ELR (cell line): ENCODE measurements at places on chromosomes 16 and 17.

GRCh38 chr17:79970576-79971068 lies 65.0 kb downstream of the TBC1D16 start:
- DNase-seq = peak; percentile 40

DNA sequence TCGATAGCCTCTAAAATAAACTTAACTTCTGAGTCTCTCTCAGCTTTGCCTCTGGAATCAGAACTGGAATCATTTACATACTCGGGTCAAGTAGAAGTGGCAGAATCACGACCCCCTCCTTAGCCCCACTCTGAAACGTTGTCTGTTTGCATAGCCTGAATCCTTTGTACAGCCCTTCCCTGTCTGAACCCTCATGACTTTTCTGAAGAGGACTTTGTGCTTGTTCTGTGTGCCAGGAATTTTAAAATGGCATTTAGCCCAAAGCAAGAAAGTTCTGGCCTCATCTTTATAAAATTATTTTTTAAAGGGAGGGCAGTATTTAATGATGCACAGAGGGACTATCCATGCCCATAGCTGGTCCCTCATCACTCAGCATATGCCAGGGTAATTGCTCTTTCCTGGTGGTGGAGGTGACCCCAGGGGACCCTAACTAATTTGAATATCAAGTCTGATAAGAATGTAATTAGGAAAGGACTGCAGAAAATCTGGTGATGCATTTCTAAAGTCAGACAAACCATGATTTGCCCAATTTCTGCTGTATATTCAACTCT lies 342.7 kb upstream of the TNRC6C start:
- DNase-seq = no peak

DNA sequence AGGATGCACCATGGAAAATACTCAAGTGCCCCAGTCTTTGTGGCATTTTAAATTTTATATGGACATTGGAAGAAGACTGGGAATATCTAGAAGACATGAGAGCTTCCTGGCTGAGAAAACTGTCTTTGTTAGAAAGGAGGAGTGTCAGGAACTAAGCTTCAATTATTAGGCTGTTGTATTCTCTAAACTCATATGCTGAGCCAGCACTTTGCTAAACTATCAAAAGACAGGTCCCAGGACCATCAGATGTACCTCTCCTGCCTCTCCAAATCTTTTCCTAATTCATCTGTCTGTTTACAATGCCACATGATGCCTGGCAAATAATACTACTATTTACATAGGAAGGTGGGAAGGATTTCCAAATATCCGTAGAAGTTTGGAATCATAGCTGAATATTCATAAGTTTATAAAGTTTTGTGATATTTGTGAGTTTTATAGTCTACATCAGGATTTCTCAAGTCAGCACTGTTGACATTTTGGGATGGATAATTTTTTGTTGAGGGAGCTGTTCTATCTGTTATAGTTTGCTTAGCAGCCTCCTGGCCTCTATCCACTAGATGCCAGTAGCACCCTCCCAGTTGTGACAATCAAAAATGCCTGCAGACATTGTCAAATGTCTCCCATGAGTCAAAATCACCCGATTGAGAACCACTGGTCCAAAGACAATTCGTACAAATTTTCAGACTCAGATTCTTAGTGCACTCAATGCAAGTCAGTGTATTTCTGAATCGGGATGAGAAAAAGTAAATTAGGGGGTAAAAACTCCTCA lies 61.2 kb upstream of the NETO2 start:
- peak; percentile 13 for DNase-seq

DNA sequence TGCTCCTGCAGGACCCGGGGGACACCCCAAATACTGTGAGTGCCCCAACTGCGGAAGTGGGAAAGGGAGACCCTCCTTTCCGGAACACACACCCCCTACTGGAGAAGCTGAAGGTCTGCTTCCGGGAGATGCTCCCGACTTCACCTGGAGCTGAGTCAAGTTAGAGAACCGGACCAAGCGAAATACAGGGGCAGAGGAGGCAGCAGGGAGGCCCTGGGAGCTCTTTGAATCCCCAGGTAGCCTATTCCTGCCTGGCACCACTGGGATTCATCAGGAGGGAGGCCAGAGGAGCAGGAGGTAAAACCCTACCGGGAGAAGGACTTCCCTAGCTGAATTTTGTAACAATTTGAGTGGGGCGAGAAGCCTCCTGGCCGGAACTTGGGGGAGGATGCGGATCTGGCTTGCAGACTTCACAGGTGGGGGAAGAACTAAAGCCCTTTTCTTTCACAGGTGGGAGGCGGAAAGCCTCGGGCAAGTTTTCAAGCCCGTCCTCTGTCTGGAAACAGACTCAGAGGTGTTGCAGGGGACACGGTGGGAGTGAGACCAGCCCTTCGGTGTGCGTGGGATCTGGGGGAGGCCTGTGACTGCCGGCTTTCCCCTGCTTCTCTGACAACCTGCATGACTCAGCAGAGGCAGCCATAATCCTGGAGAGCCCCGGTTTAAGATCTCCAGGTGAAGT lies 22.4 kb upstream of the TEKT1 start:
- peak; percentile 8 for DNase-seq

DNA sequence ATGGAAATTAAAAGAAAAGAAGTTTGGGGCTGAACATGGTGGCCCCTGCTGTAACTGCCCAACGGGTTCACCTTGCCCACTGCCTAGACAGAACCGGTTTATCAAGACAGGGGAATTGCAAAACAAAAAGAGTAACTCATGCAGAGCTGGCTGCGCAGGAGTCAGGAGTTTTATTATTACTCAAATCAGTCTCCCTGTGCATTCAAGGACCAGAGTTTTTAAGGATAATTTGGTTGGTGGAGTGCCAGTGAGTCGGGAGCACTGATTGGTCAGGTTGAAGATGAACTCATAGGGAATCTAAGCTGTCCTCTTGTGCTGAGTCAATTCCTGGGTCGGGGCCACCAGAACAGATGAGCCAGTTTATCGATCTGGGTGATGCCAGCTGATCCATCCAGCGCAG lies 4.4 kb upstream of the SCPEP1 start:
- peak; percentile 36 for DNase-seq

DNA sequence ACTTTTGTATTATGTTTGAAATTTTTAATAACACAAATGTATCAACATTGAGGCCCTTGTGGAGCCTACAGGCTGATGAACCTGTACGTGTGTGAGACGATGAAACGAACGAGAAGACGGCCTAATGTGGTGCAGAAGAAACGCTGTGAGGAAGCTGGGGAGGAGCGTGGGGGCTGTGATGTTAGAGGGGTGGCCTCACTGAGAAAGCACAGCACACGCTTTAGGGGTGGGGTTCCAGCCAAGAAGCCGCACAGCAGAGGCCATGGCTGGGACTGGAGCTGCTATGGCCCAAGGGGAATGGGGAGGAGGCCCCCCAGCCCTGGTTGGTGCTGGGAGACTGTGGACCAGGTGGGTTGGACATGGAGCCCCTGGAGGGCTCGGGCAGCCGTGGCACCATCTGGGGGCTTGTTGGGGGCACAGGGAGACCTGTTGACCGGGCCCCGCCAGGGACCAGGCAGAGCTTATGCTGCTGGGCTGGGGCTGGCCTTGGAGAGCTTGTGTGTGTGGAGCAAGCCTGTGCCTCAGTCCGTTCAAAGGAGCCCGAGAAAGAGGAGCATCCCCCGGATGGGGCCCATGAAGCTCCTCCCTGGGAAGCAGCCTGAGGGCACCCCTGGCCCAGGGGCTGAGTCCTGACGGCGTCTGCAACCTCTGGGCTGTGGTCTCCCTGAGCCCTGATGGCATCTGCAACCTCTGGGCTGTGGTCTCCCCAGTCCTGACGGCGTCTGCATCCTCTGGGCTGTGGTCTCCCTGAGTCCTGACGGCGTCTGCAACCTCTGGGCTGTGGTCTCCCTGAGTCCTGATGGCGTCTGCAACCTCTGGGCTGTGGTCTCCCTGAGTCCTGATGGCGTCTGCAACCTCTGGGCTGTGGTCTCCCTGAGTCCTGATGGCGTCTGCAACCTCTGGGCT lies 44.7 kb downstream of the METRNL start:
- no peak for DNase-seq

- DNase-seq = no peak
Observed at GRCh38 chr17:30173649-30174048, 57.0 kb downstream of the NSRP1 start.

- DNase-seq = peak; percentile 87
Observed at GRCh38 chr17:5788266-5788900, 204.1 kb upstream of the NLRP1 start.

DNA sequence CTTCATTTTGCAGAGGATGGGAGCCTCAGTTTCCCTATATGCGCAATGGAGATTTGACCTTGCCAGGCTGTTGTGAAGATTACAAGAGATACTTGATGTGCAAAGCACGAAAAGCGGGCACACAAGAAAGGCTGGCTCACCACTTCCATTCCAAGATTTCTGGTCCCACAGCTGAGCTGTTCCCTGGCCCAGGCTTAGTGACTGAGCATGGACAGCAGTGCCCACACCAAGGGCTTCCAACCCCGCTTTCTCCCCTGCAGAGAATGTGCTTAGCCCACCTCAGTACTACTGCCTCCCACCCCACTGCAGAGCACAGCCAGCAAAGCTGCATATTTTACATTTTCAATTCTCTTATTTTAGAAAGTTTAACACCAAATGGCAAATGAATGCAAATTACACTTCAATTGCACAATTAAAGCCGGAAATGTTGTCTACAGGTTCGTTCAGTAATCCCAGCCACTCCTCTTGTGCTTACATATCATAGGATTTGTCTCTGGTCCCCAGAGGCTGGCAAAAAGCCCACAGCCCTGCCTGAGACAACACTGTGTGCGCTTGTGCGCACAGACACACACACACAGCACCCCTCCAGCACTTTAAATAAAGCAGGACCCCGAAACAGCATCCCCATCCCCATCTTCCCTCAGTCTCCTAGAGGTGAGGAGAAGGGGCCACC lies 51.8 kb downstream of the VAC14 start:
- no peak for DNase-seq

DNA sequence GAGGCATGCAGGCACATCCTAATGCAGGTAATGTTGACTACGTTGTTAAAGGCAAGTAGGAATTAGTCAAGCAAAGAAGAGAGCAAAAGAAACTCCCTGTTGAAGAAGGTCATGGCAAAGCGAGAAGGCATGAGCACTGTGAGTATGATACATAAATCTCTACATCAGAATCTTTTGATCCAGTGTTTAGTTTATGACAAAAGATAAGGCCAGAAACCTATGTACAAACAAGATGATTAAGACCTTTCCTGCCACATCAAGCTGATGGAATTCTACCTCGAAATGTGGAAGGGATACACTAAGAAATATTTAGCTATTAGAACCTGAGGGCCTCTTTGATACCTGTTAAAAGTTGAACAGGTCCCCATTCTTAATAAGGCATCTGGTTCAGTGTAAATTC lies 20.2 kb downstream of the SYCE1L start:
- DNase-seq = no peak

GRCh38 chr17:69928611-69929010 lies 146.4 kb upstream of the KCNJ16 start:
- no peak for DNase-seq

DNA sequence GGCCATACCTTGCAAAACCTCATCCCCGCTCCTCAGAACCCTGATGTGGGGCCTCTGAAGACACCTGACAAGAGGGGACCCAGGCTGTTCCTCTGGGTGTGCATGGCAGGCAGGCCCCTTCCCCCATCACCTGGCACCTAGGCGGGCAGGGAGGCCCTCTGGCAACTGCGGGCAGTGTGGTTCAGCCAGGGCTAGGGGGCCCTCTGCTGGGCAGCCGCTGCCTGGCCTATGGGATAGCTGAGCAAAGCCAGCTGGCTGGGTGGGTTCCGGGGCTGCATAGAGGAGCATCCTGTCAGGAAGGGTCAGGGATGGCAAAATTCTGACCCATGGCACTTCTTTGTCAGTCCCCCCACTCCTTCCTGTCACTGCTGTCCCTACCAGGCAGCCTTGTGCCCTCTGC lies 228.7 kb upstream of the ASIC2 start:
- no peak for DNase-seq

GRCh38 chr16:62652441-62653120 lies 616.3 kb upstream of the CDH8 start:
- DNase-seq = no peak

- DNase-seq = no peak
Observed at GRCh38 chr17:28345419-28346198, 10.0 kb downstream of the TNFAIP1 start.

GRCh38 chr17:45775576-45776011 lies 8.5 kb upstream of the CRHR1 start:
- no peak for DNase-seq

DNA sequence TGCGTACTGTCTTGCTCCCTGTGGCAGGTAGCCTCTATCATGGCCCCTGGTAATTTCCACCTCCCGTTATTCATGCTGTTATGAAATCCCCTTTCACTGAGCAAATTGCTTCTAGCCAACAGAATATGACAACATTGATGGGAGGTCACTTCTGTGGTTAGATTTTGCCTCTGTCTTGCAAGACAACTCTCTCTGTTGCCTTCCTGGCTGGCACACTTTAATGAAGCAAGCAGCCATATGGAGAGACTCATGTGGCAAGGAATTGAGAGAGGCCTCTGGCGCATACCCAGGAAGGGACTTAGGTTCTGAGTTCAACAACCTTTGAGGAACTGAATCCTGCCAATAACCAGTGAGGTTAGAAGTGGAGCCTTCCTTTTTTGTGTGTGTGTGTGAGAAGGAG lies 51.8 kb upstream of the GPRC5B start:
- DNase-seq = no peak

- peak; percentile 55 for DNase-seq
Observed at GRCh38 chr17:73798111-73798748, 154.0 kb upstream of the SDK2 start.

DNA sequence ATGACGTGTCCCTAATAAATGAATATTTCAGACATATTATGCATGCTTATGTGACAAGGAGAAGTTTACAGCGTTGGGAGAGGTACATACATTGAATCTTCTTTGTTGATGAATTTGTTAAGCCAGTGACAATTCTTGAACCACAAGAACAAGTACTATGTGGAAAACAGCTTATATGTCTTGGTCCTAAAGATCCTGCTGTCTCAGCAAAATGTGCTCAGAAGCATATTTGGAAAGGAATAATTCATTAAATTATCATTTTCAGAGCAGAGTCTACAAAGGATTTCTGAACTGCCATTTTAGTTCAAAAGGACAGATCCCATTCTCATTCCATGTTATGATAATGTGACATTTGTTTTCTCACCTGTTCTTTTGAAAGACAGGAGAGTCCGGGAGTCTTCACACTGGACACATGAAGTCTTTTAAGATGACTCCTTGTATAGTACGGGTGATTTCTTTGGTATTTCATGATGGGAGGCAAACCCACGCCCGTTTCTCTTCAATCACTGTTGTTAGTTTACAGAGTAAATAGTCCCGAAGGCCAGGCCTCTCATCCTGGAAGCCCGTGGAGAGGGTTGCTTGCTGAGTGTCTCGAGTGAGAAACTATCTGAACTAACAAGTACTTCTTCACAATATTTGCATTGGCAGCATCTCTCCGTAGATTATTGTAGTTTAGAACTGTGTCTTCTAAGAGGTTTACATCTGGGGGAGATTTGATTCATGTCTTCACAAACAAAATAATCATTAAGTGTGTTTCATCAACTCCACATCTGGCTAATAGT lies 26.7 kb downstream of the VPS35L start:
- DNase-seq = no peak

GRCh38 chr16:56193951-56194726 lies 2.9 kb downstream of the GNAO1 start:
- DNase-seq = peak; percentile 34

- DNase-seq = no peak
Observed at GRCh38 chr16:48052731-48053417, 102.9 kb downstream of the ABCC12 start.

- DNase-seq = peak; percentile 29
Observed at GRCh38 chr17:82856361-82856760, 16.5 kb upstream of the ZNF750 start.

GRCh38 chr16:87603684-87604633 lies 1.7 kb downstream of the JPH3 start:
- DNase-seq = no peak

- DNase-seq = no peak
Observed at GRCh38 chr16:627454-628239, 3.1 kb upstream of the WFIKKN1 start.

- peak; percentile 81 for DNase-seq
Observed at GRCh38 chr16:89383095-89384003, 107.0 kb downstream of the ANKRD11 start.
